Esophagus squamous epithelium (tissue), 5 donors: ENCODE measurements at places on chromosomes 7 and 10.

GRCh38 chr7:23603632-23604295 lies 6.6 kb downstream of the CCDC126 start:
- DNase-seq, result no peak

GRCh38 chr7:28807396-28807994 lies 150.6 kb downstream of the TRIL start:
- no peak for DNase-seq

DNA sequence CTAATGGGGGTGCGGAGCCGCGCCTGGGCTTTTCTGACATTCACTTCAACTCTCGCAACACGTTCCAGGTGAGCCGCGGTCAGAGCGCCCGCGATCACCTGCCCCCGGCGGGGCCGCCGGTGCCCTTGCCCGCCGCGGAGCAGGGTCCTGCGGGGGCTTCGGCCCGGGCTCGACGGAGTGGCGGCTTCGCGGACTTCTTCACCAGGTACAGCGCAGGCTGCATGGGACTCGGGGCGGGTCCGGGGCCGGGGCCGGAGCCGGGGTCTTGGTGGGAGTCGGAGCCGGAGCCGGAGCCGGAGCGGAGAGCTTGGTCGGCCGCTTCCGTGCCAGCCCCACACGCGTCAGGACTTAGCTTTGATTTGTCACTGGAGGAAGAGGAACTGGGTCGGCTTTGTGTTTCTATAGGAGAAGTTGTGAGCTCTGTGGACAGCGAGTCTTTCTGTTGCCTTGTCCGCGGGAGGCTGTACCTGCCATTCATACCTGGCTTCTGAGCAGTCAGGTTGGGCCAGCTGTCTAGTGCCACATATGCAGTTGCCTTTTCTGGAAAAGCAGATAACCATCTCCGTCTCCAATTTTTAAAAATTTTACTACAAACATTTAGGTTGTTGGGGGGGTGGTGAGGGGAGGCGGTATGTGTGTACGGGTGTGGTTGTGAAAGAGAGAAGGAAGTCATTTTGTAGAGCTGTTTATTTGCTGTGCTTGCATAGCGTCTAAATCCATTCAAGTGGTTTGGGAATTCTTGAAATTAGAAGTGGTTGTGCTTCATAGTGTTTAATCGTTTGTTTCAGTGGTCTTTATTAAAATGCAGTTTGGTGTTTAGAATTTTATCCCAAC lies 1.3 kb downstream of the TBC1D12 start:
- DNase-seq, result peak; percentile 26

GRCh38 chr7:95776561-95777185 lies 4.3 kb downstream of the DYNC1I1 start:
- no peak for DNase-seq

DNA sequence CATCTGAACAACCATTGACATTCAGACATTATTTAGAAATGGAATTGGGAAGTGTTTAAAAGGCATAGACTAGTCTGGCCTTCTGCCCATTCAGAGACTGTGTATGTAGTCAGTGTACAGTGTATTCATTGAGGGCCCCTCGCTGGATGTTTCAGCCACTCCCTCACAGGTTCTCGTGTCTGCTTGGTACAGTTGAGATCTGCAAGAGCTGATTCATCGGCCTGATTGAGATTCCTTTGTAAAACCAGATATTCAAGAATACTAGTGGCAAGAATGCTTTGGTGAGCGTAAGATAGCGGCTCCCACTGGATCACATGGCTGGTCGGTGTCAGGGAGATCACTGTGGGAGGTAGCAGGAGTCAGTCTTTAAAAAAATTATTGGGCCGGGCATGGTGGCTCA lies 119.5 kb downstream of the TCF7L2 start:
- DNase-seq, result no peak

DNA sequence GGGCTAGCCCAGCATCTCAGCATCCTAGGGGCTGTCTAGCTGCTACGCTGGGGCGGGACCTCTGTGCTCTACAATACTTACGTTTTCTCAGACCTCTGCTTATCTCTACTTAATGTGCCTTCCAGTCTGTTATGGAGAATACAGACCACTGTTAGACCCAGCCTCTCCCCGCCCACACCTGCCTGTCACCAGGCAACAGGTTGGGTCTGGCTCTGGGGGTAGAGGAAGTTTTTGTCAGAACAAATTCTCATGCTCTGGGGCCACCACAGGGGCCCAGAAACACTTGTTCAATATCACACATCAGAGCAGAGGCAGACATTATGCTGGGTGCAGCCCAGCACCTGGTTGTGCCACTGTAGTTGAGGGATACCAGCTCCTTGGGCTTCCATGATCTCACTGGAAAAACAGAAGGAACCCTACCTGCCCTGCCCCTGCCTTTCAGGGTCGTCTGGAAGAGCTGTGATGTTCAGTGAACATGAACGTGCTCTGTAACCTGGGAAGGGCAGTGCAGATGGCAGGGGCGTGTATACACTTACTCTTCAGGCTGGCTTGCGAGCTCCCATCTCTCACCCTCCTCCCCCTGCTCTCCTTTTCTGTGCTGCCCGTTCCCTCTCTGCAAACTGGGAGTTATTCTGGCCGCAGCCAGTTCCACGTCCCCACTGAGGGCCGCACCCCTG lies 135.2 kb upstream of the PODXL start:
- DNase-seq, result no peak

GRCh38 chr10:88187472-88187871 lies 324.0 kb downstream of the PTEN start:
- DNase-seq, result no peak

DNA sequence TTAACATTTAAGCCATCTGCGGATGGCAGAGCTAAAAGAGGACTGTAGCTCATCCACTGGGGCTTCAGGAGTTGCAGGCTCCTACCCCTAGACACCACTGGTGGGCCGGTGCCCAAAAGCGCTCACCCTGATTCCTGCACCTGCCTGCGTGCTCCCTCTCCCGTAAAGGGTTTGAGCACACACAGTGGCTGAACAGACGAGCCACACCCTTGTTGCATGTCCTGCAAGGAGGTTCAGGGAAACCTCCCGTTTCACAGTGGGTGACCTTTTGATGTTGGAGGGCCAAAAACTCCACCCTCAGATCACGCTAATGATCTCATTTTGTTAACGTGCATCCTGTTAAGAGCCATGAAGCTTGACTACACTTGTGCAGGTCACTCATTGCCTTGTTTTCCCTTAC lies 37.9 kb downstream of the SYPL1 start:
- no peak for DNase-seq

- no peak for DNase-seq
Observed at GRCh38 chr10:48305905-48306264, 592 bp upstream of the MAPK8 start.

GRCh38 chr7:29113384-29114102 lies 32.8 kb downstream of the CPVL start:
- DNase-seq, result no peak
